ENCODE measurements at places on chromosomes 7 and 10.

GRCh38 chr10:118531105-118531852 lies 64.2 kb downstream of the PRLHR start:
- no peak for DNase-seq

DNA sequence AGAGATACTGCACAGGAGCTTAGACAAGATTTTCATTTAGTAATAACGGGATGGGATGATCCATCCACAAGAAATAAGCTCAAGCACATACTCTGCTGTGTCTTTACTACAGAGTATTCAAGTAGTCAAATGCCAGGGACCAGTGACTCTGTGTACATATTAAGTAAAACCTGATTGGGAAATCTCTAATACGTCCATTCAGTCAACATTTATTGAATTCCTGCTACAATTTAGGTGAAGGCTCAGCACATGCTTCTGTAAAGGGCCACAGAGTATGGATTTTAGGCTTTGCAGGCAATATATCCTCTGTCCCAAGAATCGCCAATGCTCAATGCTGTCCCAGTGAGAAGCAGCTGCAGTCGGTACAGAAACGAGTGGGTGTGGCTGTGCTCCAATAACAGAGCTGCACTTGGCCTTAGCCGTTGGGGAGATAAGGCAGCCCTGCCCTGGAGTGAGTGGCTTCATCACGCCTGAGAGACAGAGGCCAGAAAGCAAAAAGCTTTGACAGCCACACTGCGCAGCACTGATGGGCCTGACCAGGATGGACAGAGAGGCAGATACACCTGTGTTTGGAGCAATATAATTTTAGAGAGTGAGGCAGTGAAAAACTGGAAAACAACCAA lies 186.8 kb downstream of the PARD3 start:
- no peak for DNase-seq

DNA sequence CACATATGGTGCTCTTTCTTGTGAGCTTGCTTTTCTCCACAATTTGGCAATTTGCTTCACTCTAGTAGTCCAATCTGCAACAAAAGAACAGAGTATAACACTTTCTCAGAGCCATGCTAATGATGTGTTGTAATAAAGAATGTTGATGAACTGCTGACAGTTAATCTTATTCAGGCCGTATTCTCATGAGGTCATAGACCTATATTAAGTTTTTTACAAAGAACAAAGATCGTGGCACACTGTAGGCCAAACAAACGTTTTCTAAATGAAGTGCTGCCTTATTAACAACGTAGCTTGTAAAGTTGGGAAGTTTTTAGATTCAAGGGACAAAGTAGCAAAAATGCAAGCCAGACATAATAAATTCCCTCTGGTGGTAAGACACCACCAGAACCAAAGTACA lies 160.1 kb downstream of the GALNT11 start:
- DNase-seq = no peak

DNA sequence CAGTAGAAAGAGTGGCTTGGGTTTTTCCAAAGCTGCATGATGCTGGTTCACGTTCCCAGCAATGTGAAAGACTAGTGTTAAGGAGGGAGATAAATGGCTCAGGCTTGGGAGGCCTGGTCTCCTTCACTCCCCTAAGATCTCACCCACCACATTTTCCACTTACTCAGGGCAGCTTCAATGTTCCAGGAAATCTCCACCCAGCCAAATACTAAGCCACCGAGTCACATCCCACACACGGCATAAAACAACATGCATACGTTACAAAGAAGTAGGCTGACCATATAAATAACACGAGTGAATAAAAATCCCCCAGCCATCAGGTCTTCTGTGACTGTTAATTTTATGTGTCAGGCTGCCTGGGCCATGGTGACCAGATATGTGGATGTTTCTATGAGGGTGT lies 303.5 kb downstream of the SFMBT2 start:
- no peak for DNase-seq

GRCh38 chr10:13310518-13311176 lies 10.8 kb upstream of the PHYH start:
- DNase-seq = no peak

DNA sequence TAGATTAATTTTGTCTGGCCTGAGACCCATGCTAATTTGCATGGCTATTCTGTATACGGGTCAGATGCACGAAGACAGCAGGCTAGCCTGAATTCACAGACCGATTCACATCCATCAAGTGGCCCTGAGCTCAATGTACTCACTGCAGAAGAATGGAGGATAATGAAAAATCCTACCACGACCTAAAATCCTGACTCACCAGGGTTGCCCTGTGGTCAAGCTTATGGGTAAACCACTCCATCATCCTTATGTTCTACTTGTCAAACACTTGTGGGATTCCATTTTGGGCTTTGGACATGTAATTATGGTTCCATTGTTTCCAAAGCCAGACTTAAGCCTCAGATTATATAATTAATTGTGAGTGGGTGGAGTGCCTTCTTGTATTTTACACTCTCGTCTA lies 110.4 kb upstream of the ZNF438 start:
- DNase-seq = no peak

DNA sequence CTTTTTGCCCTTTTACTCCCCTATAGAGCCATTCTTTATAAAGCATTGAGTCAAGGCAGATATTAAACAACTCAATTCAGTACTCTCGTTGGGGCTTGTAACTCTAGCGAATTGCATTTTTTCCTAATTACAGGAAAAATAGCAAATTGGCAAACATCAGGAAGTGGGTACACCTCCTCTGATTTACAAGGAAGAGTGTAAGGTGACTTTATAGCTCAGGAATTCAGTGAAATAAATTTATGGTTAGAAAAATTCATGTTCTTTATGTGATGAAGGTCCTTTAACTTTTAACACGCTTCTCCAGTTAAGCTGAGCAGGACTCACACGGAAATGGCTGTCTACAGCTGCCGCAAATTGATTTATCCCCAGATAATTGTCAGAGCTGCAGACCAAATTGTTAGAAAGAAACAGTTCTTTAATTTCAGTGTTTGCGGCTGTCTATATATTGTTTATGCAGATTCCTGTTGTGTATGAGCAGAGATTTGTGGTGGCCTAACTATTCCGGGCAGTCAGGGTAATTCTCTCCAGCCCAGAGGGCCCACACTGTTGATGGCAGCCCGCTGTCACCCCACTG lies 151.1 kb upstream of the MKI67 start:
- DNase-seq = no peak
